ENCODE measurements at places on chromosomes 16 and 17. TPM values are rescaled to one million over a fixed set of nuclear protein-coding genes. Genes with fewer than 3 reads are reported as not detected.

DNA sequence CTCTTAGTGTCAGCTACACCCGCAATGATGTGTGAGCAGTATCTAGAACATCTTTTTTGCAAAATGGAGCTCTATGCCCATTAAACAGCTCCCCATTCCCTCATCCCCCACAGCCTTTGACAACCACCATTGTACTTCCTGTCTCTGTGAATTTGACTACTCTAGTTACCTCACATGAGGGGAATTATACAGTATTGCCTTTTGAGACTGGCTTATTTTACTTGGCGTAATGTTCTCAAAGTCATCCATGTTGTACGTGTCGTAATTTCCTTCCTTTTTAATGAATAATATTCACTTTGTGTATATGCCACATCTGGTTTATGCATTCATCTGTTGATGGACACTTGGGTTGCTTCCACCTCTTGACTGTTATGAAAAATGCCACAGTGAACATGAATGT, 23.2 kb upstream of the CCL22 start:
- DNase-seq = no peak

DNA sequence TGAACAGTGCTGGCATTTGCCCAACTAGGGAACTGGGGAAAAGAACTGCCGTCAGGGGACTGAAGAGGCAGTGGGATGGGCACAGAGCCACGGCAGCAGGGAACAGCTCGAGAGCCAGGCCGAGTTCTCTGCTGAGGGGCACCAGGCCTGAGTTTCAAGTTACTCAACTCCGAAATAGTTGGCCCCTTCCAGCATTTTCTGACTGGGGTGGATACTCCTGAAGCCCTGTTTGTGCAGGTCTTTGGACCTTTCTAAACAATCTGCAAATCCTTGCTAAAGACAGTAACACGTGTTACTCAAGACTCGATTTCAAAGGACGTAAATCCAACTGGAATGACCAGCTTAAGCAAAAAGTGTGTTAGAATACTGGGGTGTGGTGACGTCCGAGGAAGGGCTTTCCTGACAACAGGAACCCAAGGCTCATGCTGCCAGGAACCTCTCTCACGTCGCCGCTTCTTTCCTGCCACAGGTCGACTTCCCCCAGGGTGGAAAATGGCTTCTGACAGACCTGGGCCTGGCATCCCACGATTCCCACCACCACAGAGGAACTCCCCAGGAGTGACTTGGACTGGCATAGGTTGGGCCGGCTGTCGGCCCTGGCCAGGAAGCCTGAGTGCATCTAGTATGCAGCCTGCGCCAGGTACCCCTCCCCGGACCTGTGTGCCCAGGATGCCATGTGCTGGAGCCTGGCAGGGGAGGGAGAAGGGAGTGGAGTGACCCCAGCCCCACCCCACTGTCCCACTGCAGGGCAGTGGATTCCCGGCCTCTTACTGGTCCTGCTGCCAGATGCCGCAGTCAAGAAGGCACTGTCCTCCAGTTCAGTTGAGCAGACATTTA, 71.9 kb downstream of the N4BP1 start:
- DNase-seq = no peak

DNA sequence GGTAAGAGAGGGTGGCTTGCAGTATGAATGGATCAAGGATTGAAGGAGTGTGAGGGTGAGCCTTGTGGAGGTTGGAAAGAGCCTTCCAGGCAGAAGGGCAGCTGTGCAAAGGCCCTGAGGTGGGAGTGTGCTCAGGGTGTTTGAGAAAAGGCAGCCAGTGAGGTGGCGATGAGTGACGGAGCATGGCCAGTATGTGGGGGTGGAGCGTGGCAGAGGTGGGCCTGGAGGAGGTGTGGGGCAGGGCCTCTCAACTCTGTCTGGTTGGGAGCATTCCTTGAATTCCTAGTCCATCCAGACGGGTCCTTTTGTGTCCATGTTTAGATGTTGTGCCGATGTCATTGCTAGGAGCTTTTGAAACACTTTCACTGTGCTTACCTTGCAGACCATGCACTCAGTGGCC, 51.3 kb downstream of the EPN2 start:
- no peak for DNase-seq

GINS2 gene
- total RNA-seq = 73.6 TPM

GRCh38 chr16:12214509-12214908, 238.0 kb downstream of the SNX29 start:
- no peak for DNase-seq

DNA sequence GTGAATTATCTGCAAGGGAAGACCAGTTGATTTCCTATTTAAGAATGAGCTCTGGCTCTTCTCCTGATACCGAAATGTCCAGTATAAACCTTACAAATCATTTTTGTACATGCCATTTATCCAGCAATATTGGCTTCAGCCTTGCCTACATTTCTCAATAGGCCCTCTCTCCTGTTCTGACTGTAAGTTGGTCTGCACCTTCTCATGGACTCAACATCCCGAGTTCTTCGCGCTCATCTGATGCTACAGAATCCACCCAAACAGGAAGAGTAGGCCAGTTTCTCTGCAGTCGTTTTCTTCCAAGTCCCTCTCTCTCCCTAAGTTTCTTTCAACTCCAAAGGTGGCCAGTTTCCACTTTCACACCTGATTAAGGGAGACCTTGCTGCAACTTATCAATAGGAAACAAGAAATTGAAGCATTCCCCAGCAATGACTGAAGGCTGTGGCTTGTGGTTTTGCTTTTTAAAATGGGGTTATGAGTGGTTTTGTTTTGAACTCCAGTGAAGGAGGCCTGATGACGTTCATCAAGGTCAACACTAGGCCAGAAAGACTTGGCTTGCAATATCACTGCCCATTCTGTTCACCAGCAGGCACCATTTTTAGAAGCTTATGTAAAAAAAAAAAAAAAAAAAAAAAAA, 383.0 kb downstream of the MAF start:
- no peak for DNase-seq

GLIS2 gene
- total RNA-seq = 0.80 TPM

GPR179 gene
- total RNA-seq = 0.04 TPM

TP53TG3D gene
- total RNA-seq = not detected

TMEM101 gene
- total RNA-seq = 43.6 TPM

SMARCE1 gene
- total RNA-seq = 93.9 TPM

SECTM1 gene
- total RNA-seq = 13.7 TPM

- DNase-seq = peak; percentile 95
These were observed at the start of gene ACD for GRCh38 chr16:67659675-67660563. TSS of gene ACD (minus strand) at chr16:67660260. CDS start at chr16:67660220, 40 bp downstream.

DNA sequence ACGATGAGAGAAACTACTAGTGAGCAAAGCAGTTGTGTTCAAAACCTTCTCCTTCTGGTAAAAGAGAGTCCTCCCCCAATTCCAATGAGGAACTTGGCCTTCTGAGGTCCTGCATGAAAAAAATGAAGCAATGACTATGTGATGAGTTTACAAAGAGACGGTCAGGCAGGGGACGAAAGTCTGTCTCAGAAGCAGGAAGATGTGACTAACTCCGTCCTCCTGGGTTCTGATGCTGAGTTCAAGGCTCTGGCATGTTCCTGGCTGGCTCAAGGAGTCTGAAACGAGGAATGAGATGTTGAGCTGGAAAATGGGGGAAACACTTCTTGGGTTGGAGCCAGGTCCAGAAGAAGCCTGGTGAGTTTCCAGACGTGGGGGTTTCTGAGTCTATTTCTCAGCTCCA, 129.6 kb downstream of the CPPED1 start:
- DNase-seq = no peak

GRCh38 chr17:74235040-74235581, 21.7 kb downstream of the TTYH2 start:
- no peak for DNase-seq

EPOP gene
- total RNA-seq = 31.3 TPM

DNA sequence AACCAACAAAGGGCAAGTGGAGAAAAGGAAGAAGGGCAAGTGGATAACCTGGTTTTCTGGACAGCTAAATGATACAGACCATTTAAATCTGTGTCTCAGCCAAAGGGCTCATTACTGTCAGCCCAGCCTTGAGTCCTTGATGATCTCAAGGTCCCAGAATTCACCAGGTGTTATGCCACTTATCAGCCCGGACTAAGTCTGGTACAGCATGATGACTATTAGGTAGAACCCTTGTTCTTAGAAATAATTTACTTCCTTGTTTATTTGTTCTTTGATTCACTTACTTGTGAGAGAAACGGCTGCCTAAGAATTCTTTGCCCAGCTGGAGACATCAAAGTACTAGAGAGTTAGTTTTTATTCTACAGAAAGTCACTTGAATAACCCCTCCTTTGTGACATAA, 3.5 kb downstream of the PDILT start:
- DNase-seq = no peak

DNA sequence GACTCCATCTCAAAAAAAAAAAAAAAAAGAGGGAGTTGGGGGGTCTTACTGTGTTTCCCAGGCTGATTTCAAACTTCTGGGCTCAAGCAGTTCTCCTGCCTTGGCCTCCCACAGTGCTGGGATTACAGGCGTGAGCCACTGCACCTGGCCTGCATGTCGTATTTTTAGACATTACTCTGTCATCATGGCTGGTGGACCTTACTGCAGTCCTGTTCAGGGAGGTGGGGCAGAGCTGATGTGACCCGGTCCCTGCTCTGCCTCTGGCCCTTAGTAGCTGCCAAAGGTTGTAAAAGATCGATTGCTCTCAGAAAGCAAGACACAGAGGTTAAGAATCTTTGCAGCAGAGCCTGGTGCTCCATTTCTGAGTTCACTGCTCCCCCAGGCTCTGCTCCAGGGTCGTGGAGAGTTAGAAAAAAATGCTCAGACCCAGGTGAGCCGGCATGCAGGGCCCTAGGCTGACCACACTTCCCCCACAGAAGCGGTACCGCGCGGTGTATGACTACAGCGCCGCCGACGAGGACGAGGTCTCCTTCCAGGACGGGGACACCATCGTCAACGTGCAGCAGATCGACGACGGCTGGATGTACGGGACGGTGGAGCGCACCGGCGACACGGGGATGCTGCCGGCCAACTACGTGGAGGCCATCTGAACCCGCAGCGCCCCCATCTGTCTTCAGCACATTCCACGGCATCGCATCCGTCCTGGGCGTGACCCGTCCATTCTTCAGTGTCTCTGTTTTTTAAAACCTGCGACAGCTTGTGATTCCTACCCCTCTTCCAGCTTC, 7.1 kb upstream of the LASP1NB start:
- no peak for DNase-seq

DNA sequence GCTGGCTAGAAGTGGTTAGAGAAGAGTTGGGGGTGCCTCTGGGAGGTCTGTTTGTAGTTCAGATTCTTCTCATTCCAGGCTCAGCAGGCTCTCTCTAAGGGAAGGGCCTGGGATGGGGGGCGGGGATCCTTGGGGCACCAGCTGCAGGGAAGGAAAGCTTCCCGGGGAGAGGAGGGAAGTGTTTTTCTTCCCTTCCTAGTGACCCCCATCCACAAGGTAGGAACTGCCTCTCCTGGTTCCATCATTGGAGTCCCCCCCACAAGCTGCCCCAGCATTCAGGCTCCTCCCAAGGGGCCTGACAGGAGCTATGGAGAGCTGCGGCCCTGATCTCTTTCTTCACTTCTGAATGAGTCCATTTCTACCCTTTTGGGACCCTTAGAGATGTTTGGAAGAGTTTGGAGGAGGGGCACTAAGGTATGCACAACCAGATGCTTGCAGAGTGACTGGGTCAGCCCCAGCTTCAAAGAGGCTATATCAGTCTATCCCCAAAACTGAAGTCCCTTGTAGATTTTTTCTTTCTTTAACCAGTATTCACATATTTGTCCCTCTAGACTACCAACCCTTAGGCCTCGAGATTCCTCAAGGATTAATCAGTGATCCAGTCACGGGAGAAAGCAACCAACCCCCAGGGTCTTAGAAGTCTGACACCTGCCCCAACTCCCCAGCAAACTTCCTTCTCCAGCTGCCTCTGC, 13.9 kb upstream of the FZD2 start:
- DNase-seq = no peak

DNA sequence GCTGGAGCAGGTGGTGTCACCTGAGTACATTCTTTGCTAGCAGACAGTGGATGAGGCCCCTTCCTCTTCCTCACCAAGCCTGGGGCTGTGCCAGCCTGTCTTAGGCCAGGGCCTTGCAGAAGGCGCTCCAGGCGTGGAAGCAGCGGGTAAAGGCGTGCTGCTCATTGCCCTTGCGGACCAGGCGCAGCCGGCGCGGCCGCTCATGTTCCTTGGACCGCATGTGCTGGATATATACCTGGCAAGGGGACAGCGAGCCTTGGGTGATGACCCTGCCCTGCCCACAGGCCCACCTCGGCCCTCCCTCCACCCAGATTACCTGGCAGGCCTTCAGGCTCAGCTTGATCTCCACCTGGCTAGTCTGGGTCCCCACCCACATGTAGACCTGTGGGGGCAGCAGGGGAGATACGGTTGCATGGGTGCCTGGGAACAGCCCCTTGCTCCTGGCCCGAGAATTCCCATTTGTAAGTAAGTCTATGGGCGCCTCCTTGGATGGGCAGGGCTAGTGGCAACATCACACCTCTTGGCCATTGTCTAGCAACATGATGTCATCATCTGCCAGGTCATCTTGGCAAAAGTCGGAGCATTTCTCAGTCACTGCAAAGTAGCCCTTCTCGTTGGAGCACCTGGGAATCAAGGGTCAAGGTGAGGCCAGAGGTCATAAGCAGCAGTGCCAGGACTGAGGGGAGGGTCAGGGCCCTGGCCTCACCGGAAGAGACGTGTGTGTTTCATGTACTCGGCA, 13.3 kb downstream of the FLII start:
- no peak for DNase-seq

NFATC2IP gene
- total RNA-seq = 94.5 TPM

GRCh38 chr16:84266451-84266850, 26.6 kb upstream of the KCNG4 start:
- DNase-seq = no peak

DNA sequence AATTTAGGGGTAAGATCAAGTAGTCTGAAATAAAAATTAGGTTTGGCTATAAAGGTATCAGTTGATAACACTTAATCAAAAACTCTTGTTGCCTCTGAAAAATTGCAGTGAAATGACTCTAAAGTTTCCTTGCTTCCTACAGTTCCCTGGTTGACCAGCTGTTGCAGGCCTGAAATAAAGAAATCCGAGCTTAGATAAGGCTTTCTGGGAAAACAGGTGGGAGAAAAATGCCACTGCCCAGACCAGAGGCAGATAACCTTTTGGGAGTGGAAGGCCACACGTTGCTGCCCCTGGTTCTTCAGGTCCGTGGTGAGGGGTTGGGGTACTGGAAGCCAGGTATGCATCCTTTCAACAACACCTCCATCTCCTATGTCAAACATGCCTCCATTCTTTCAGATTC, 111.3 kb downstream of the HS3ST3A1 start:
- no peak for DNase-seq

DNA sequence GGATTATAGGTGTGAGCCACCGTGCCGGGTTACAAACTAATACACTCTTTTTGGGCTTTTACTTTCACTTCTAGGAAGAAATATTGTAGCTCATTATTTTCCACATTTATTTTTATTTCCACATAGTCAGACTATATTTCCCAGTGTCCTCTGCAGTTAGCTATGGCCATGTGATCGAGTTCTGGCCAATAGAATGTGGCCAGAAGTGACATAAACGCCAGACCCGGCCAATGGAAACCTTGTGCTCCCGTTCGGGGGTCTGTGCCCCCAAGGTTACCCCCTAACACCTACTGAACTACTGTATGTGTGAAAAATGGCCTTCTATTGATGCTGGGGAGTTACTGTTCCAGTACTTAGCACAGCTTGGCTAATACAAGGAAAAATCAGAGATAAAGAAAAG, 13.2 kb upstream of the RPTOR start:
- DNase-seq = no peak

All from activated naive CD4-positive, alpha-beta T cell treated with anti-CD3 and anti-CD28 coated beads, Interleukin-2, amount 50 U/mL, for 72 hours (primary cell).